ENCODE measurements at places on chromosomes 1 and 21. TPM values are rescaled to one million over a fixed set of nuclear protein-coding genes. Genes with fewer than 3 reads are reported as not detected.

The YOD1 gene
- 4.2 TPM for total RNA-seq

DNA sequence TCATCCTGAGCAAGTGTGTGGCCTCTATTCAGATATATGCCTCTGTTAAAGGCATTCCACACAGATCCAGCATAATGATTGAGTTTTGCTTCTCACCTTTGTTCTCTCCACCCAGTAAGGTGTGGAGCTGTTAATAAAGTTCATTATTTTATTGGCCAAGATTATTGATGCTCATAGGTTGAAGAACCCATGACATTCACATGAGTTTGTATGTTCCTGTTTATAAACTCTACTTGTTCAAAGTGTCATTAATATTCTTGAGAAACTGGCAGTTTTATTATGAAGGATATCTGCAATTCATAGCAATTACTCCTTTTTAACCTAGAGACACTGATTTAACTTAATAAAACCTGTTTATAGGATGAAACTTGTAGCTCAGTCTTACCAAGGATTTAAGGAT, 22.0 kb downstream of the IVNS1ABP start:
- no peak overlapping the region for H3K27ac ChIP-seq
- peaks cover 8% of the 10 kb centered on the region for H3K4me1 ChIP-seq
- H3K4me3 ChIP-seq = no peak overlapping the region
- H3K27me3 ChIP-seq = no peaks in the 10 kb centered on the region

GRCh38 chr1:159861218-159861617, 1.2 kb downstream of the VSIG8 start:
- peaks cover 12% of the 10 kb centered on the region for H3K27me3 ChIP-seq
- no peaks in the 10 kb centered on the region for H3K4me1 ChIP-seq
- no peak overlapping the region for H3K27ac ChIP-seq
- no peak overlapping the region for H3K4me3 ChIP-seq
- H3K36me3 ChIP-seq = no peaks in the 10 kb centered on the region

The TNFRSF25 gene
- total RNA-seq = 12.6 TPM

- H3K27me3 ChIP-seq = no peaks in the 10 kb centered on the region
- no peak overlapping the region for H3K4me3 ChIP-seq
- H3K4me1 ChIP-seq = no peaks in the 10 kb centered on the region
- no peak overlapping the region for H3K27ac ChIP-seq
These were observed 64.4 kb upstream of the PTGFR start for GRCh38 chr1:78426408-78426807.

The MAP3K21 gene
- total RNA-seq = 0.41 TPM

The TNFRSF18 gene
- not detected for total RNA-seq

DNA sequence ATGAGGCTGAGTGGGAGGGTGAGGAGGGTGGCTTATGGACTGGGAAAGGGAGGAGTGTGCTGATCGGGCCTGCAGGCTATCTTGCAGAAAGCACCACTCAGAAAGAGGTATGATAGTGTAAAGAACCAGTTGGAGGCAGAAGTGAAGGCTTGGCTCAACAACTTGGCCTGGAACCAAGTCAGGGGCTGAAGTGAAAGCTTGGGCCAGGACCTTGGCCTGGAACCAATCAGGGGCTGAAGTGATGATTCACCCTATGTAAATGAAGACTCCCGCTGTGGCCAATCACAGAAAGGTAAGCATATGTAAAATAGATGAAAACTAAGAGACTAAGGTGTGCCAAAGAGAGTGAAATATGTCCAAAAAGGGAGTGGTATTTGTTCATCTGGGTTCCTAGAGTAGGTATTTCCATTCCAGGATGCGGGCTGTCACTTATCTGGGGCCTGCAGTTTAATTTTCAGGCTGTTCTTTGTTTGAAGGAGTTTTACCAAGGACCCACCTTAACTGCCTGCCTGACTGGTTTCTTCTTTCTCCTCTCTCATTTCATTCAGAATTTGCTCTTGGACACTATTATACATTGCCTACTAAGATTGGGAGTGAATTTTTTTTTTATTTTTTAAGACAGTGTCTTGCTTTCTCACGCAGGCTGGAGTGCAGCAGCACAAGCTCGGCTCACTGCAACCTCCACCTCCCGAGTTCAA, 5.1 kb upstream of the RFX5 start:
- no peak overlapping the region for H3K27ac ChIP-seq
- no peaks in the 10 kb centered on the region for H3K27me3 ChIP-seq
- H3K4me3 ChIP-seq = no peak overlapping the region
- H3K4me1 ChIP-seq = peaks cover 7% of the 10 kb centered on the region

The FBXO2 gene
- total RNA-seq = 1.9 TPM

DNA sequence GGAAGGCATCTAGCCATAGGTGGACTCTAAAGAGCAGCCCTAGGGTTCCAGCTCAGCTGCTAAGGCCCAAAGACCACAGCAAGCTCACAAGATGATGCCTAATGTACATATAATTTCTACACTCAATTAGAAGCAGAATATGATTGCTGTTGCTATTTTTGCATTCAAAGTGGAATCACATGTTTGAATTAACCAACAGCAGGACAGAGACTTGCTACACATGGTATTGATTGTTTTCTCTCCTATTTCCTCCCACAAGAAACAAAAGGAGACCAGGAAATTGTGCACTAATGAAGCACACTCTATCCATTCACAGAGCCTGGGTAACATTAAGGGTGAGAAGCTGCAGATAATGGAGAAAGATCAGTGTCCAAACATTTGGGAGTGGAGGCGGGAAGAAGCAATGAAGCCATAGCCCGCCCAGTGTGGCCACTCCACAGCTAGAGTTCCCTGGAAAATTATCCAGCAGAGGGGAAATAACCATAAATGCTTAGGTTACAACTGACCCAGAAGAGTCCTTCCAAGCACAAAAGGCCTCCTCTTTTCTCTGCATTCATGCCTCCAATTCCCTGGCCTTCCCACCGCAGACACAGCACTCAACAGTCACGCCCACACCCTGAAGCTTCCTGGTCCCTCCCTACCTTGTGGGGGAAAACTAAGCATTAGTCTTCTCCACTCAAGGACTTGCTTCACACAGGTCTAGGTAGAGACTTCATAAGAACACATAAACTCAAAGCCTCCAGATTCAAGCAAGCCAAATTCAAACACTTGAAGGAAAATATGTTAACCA, 7.5 kb downstream of the CNN3 start:
- no peaks in the 10 kb centered on the region for H3K36me3 ChIP-seq
- peaks cover 96% of the 10 kb centered on the region for H3K4me1 ChIP-seq

The TTC22 gene
- total RNA-seq = 0.14 TPM

The CACNA1E gene
- total RNA-seq = 0.88 TPM

The KCNQ4 gene
- total RNA-seq = 1.5 TPM

- H3K4me3 ChIP-seq = no peak overlapping the region
- peaks cover 78% of the 10 kb centered on the region for H3K36me3 ChIP-seq
- no peaks in the 10 kb centered on the region for H3K27me3 ChIP-seq
- no peak overlapping the region for H3K27ac ChIP-seq
- DNase-seq = no peak
These were observed 16.4 kb upstream of the SEMA4A start for GRCh38 chr1:156136970-156137483.

The LORICRIN gene
- not detected for total RNA-seq

Data from left ventricle myocardium inferior (tissue), 1 donor.